ENCODE measurements at places on chromosomes 4 and X. TPM values are rescaled to one million over a fixed set of nuclear protein-coding genes. Genes with fewer than 3 reads are reported as not detected.

- no peak for DNase-seq
These were observed 21.1 kb upstream of the SPCS3 start for GRCh38 chr4:176298664-176299063.

DNA sequence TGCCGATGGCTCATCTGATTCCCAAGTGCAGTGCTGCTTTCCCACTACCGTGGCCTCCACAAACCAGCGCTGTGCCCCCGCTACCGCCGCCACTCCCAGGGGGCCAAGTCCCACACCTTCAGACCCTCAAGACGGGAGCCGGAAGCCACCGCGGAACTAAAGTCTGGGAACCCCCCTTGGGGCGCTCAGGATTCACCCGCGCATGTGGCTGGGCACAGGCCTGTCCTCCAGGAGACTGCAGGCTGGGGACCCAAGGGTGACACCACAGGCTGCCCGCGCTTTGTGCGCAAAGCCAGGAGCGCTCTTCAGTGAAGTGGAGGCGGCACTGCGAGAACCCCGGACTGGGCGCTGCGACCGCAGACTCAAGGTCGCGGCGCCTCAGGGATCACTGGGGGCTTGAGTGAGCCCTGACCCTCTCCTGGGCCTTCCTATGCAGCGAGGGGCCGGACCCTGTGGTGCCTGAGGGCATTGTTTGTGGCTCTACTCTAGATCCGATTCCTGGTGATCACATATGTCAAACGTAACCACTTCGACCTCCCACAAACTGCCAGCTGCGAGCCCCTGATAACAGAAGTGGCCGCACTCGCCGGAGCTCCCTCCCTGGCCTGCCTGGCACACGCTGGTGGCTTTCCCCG lies 20.4 kb upstream of the TBC1D14 start:
- no peak for DNase-seq

DNA sequence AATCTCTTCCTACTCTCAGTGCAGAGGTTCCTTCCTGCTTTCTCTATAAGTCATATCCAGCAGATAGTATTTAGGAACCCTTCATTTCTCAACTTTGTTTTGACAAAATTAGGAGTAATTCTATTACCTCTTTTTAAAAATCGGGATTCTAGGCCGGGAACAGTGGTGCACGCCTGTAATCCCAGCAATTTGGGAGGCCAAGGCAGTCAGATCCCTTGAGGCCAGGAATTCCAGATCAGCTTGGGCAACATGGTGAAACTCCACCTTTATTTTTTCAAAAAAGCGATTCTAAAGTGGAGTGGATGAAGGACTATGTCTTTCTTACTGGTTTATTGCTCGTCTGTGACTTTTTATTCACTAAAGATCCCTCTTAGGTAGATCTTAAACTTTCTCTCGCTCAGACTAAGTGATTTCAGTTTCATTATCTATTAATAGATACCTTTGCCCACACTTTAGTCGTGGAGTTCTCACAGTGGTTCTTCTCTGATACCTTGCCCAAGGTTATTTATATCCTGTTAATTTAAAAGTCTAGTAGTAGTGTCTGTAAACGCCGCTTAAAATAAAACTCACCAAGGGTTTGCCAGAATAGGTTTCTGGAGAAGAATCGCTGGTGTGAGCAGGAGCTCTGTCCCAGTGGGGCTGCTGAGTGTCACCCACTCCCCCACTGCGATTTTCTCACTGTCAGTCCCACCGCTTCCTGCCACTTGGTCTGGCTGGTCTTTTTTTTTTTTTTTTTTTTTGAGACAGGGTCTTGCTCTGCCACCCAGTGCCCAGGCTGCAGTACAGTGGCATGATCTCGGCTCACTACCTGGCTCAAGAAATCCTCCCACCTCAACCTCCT lies 27.0 kb upstream of the TMEM131L start:
- no peak for DNase-seq

DNA sequence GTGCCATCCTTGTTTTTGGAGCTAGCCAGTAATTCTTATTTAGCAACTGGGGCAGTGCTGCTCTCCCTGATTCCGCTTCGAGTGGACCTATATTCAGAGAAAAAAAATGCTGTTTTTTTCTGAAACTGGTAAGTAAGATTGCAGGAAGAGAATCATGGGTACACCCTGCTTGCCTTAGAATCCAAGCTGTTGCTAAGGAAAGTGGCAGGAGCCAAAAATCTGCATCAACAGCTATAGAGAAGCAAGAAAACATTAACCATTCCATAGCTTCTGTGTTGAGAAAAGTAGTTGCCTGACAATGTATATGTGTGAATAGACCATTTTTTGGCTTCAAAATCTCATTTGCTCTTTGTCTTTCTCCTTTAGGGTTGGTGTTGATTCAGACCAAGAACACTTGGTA lies 44.5 kb downstream of the SLC9A6 start:
- DNase-seq: no peak

DNA sequence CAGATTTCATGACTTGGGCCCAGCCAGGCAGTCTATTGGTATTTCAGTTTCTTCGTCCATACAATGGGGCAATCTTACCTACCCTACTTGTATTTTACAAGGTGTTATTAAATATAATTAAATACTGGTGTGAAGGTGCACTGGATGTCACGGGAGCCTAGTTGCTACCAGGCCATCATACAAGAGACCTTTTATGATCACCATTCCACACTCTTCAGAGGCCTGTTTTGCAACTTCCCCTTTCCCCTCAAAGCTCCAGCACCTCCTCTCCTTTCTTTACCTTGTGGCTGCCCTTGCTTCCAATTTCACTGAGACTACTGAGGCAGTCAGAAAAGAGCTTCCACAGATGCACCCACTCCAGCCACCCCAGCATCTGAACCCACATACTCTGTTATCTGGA lies 93.8 kb upstream of the HELT start:
- no peak for DNase-seq

DNA sequence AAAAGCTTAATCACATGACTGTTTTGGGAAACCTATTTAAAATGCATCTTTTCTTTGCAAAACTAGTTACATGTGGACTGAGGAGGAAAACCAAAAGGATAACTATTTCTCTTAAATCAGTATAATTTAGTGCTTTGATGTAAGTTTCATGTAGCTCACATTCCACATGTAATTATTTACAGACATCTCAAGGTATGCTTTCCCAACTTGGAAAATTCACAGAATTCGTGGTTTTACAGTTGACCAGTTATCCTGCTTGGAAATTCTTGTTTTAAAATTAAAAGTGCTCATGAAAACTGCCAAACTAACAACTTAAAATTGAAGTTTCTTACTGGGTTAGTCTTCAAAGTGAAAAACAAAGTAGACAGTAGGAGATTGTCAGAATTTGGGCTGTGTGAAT lies 52.4 kb downstream of the EDNRA start:
- DNase-seq: no peak

- no peak for DNase-seq
These were observed 105.2 kb downstream of the RBM47 start for GRCh38 chr4:40524366-40525041.

DNA sequence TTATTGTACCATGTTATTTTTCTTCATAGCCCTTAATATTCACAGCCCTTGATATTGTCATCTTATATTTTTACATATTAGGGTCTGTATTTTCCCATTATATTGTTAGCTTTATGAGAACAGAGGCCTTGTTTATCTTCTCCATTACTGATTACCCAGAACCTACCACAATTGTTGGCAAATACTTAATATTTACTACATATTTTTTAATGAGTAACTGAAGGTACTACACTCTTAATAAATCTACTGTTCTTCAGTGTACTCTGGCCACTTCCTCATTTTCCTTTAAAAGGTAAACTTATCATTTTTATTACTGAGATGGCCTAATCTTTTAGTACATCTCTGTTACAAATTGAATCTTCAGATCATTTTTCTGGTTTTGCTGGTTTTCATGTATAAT lies 133.5 kb downstream of the COL4A5 start:
- no peak for DNase-seq

DNA sequence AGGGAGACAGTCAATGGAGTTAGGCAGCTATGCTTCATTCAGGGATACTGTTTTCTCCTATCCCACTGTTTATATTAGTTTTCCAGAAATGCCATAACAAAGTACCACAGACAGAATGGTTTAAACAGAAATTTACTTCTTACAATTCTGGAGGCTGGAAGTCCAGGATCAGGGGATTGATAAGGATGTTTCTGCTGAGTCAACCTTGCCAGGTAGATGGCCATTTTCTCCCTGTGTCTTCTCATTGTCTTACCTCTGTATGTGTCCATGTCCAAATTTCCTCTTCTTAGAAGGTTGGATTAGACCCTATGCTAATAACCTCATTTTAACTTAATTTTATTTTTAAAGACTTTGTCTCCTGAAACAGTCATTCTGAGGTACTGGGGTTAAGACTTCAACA lies 20.5 kb upstream of the EPGN start:
- no peak for DNase-seq

DNA sequence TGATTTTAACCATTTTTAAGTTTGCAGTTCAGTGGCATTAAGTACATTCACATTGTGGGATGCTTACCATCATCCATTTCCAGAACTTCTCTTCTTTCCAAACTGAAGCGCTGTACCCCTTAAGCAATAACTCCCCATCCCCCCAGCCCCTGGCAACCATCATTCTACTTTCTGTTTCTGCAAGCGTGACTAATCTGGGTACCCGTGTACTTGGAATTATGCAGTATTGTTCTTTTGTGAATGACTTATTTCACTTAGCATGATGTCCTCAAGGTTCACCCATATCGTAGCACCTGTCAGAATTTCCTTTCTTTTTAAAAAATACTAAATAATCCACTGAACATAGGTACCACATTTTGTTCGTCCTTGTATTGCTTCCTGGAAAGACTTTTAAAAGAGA lies 32.9 kb downstream of the USP9X start:
- DNase-seq: no peak

GRCh38 chr4:81666491-81666890 lies 194.8 kb upstream of the RASGEF1B start:
- no peak for DNase-seq

- DNase-seq: no peak
These were observed 1.5 kb upstream of the FATE1 start for GRCh38 chrX:151714362-151714761.

DNA sequence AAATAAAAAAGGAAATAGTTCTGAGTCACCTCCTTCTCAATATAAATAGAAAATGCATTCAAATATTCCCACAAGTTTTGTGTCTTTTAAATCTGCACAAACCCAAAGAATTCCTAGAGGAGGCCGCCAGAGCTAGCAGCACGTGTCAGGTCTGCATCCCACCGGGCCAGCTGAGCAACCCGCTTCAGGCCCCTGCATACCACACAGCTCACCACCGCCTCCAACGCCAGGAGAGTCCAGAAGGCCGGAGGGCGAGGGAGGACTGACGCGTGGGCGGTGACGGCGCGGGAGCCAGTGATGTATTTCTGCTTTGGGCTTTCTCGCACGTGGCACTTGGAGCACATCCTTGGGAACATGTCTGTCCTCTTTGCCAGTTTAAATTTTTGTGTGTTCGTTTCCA lies 61.9 kb upstream of the CLDN34 start:
- no peak for DNase-seq

DNA sequence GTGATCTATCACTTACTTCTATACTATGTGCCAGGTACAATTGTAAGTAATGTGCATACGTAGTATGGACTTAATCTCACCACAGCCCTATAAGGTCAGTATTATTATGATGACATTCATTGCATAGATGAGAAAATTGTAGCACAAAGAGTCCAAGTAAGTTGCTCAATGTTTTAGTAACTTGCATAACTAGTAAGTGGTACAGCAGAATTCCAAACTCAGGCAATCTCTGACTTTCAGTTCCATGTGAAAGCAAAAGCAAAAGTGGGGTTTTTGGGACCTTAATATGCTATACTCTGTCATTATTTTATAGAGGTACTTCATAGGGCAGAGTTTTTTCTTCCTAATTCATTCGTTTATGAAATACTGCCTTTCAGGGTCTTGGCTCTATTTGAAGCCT lies 188.8 kb upstream of the VEGFC start:
- DNase-seq: no peak

The MAML3 gene
- 7.7 TPM for total RNA-seq

The MTTP gene
- 0.26 TPM for total RNA-seq

The SMIM31 gene
- not detected for total RNA-seq

The PAK3 gene
- total RNA-seq: 0.15 TPM

The TMPRSS11A gene
- total RNA-seq: not detected

The PORCN gene
- 8.6 TPM for total RNA-seq

All from Panc1 (cell line).